ENCODE measurements at places on chromosomes 3 and 15.

DNA sequence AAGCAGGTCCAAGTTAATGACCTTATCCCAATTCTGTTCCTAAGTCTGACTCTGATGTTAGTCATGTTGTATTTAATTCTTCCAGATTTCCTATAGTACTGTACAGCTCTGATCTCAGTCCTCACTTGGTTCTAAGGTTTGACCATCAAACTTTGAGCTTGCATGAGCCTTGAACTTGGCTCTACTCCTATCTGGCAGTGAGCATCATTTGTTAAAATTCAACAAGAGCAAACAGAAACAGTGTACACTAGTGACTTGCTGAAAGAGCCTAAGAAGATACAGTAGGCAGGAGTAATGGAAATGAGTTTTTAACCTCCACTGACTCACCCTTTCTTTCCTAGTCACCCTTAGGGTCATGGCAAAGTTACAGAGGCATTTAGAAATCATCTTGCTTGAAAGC lies 451.1 kb upstream of the TPRG1 start:
- DNase-seq = no peak

GRCh38 chr15:63941698-63942465 lies 104.4 kb downstream of the DAPK2 start:
- DNase-seq = no peak

GRCh38 chr15:73822998-73823397 lies 50.4 kb upstream of the TBC1D21 start:
- DNase-seq = no peak

DNA sequence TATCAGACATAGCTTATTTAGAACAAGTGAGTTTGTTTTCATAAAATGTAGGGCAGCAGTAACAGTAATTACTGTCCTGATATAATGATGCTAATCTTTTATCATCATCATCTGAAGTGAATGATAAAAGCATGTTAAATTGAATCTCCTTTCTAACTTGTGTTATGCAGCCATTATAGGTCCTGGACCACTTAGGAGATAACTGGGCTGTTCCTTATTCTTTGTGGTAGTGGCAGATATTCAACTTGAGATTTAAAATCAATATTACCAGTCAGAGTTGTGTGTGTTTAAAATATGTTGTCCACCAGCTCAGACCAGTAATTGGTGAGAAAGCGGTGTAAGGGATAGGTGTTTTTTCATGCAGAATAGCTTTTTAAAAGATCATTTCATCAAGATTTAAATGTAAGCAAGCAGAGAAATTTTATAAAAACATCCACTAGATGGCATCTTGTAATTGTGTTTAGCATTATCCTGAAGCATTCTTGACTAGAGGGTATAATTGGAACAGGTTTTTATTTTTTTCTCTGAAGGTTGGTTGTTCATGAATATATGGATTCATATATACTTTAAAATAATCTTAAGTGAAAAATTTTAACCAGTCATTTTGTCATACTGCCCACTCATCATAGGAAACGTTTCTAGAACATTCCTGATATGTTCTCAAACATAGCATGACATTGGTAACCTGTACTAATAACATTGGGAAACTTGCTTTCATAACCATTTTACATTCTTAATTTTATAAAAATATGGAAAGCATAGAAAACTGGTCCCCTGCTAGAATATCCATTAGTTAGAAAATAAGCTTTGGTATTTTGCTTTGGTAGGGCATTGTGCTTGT lies 153.9 kb downstream of the BBX start:
- DNase-seq = peak; percentile 43

DNA sequence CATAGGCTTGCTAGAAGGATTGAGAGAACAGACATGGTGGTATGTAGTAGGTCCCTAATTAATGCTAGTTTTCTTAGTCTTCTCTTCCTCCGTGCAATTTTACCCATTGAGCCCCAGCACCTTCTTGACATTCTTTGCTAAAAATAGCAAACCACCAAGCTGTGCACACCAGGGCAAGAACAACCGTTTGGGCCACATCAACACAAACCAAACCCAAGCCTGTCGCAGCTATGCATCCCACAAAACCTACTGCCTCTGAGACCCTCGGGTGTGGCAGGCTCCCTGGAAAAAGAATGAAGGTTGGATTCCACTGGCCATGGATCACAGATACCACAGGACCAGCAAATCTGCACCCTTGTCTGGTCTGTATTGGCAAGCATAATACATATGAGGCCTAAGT lies 27.1 kb downstream of the HEG1 start:
- peak; percentile 41 for DNase-seq

GRCh38 chr15:26628879-26629529 lies 143.9 kb downstream of the GABRB3 start:
- DNase-seq = no peak

DNA sequence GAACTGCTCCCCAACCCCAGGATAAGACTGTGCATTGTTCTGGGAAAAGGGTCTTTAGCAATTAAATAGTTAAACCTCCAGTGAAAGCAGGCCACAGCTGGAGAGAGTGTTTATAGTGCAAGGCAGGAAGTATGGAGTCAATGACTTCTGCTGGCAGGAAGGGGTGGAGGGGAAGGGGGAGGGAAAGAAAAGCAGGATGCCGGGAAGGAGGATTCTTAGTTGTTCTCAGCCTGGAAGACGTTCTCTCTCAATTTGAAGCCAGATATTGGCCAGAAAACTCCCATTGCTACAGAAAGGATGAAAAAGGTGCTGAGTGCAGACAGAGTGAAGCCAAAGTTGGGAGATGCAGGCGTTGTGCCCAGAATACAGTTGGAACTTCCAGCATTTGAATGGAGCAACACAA lies 35.7 kb upstream of the ACTL6A start:
- no peak for DNase-seq

GRCh38 chr3:10419637-10420232 lies 85.7 kb downstream of the ATP2B2 start:
- peak; percentile 71 for DNase-seq

DNA sequence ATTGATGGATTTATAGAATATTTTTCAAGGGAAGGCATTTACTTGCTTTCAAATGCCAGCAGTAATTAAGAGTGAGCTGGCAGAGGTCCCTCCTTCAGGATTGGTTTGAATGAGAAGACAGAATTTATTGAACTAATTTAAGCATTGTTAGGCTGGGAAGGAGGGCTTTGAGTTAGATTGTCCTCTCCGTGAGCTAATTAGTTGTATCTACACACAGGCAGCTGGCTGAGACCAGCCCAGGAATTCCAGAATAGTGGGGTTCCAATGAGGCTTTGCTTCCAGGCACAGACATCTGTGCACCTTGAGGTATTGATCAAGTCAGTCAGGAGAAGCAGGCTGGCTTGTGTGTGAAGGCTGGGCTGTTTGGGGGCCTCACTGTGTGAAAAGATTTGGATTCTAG lies 124.0 kb upstream of the WNT5A start:
- DNase-seq = no peak

- no peak for DNase-seq
Measured at GRCh38 chr15:50767332-50767861, 1.9 kb upstream of the SPPL2A start.

GRCh38 chr3:132381348-132381944 lies 35.9 kb upstream of the DNAJC13 start:
- DNase-seq = no peak

DNA sequence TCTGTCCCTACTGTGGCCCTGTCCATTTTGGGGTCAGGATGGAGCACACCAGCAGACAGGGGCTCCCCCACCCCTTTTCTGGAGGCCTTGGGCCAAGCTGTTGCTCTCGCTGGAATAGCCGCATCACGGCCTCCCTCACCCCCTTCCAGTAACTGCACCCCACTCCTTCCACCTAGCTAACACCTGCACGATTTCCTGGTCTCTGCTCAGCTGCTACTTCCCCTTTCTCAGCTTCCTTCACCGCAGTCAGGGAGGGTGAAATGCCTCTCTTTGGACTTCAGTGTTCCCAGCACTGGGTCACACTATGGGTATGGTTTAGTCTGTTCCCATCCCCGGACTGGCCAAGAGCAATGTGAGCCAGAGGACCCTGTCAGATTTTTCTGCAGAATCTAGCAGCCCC lies 400.2 kb downstream of the MCTP2 start:
- DNase-seq = no peak

DNA sequence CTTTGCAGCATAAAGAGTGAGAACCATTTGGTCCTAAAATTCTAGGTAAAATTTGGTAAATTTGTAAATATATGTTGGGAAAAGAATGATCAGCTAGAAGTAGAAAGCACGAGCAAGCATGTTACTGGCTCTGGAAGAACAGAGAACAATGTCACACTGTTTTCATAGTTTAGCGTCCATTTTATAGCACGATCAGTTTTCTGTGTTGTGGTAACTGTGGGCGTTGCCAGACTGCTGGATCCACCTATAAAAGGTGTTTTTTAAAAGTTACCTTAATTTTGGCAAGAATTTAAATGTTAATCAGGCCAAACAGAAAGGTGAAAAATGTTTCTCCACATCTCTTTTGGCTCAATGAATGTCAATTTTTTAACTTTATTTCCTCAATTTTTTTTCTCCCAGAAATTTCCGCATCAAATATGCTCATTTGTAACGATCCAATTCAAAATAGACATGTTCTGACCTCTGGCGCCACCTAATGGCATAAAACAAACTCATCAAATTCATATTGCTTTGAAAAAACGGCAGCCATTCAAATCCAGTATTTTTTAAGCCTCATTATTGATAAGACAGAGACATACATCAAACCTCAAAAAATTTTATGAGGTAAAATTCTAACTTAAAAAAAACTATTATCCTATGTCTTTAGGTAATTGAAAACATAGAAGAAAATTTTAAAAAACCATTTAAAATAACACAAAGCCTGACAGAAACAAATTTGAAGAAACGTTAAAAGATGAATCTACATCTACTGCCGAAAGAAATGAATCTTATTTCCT lies 5.5 kb upstream of the GP5 start:
- peak; percentile 58 for DNase-seq

DNA sequence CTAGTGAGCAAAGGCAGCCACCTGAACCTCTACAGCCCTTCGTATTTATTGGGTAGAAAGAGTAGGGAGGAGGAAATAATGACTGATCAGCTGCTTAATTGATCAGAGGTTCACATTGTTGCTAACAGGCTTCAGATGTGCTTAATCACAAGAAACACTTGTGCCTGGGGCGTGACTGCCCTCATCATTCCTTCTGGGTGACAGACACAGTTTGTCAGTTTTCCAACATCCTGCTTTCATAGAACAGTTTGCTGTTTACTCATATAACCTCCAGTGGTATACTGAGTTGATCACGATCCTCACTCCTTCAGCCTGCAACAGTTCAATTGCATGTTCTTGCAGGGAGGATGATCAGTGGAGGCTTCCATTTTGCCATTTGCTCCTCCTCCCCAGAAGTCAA lies 13.6 kb upstream of the CASR start:
- no peak for DNase-seq

- DNase-seq = no peak
Measured at GRCh38 chr3:58866079-58866478, 183.7 kb downstream of the CFAP20DC start.

GRCh38 chr3:64030741-64031140 lies 7.4 kb upstream of the PSMD6 start:
- peak; percentile 72 for DNase-seq

DNA sequence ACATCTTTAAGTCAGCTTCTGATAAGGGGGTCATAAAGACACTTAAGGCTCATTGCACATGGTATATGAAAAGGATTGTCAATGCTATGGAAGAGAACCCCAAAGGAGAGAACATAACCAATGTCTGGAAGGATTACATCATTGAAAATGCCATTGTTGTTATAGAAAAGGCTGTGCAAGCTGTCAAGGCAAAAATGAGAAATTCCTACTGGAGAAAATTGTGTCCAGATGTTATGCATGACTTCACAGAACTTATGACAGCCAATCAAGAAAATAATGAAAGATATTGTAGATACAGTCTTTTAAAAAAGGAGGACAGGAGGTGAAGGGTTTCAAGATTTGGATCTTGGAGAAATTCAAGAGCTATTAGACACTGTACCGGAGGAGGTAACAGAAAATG lies 96.3 kb upstream of the MBNL1 start:
- no peak for DNase-seq

DNA sequence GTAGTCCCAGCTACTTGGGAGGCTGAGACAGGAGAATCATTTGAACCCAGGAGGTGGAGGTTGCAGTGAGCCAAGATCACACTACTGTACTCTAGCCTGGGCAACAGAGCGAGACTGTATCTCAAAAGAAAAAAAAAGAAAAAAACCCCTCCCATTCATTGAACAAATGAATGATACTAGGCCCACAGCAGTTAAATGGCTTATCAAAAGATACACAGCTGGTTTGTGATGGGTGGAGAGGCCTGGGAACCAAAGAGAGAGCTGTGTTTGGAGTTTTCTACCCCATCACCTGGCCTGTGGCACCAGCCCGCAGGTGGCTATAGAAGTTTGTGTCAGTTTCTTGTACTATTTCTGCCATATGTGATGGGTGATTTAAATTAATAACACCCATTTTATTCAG lies 43.1 kb upstream of the LCTL start:
- no peak for DNase-seq

DNA sequence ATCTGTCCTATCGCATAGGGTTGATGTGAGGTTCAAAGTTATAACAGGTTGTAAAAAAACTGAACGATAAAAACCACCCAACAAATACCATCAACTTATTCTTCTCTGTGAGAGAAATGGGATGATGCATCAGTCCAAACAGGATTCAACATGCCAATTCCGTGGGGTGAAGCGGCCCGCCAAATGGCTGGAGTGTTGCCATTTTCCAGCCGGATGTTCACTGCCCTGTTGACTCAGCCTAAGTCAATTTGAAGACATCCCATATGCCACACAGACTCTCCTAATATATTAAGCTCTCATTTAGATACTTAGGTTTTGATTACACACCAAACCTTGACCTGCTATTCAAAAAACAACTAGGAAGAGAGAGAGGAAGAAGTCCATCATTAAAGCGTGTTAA lies 311.1 kb downstream of the VPS13C start:
- DNase-seq = no peak

DNA sequence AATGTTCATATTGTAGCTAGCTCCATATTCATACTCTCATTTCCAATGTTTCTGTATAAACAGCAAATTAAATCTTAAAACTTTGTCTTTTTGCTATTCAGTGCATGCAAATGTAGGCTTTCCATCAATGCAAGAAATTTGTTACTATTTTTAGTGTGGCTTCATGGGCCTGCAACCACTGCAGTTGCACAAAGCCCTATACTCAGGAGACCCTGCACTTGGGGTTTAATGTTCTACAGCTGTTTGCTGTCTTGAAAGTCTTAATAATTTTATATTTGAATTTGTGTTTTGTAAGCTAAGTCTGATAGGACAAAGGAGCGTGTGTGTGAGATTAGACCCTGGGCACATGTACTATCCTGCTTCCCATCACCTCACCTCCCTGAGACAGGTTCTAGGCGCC lies 9.6 kb downstream of the PYDC2 start:
- no peak for DNase-seq
